ENCODE measurements at places on chromosomes 1 and 21.

DNA sequence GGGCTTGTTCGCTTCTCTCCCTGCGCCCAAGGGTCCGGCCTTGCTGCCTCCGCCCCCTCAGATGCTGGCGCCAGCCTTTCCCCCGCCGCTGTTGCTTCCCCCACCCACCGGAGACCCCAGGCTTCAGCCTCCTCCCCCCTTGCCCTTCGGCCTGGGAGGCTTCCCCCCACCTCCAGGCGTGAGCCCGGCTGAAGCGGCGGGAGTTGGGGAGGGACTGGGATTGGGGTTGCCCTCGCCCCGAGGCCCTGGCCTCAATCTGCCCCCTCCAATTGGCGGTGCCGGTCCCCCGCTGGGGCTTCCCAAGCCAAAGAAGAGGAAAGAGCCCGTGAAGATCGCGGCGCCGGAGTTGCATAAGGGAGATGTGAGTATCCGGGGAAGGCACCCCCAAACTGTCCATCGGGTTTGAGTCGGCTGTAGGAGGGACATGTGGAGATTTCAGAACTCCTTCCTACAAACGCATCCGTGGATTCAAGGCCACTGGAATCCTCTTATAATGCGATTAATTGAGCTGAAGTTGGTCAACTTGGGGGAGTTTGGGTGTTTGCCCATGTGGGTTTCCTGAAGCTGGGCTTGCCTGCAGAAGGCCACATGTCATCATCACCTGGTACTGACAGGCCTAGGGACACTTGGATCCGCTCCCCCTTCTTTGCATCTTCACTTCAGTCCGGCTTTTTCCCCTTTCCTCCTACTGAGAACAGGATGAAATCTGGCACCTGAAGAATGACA is 707 bp downstream of the PRCC start:
- peak; percentile 58 for DNase-seq

DNA sequence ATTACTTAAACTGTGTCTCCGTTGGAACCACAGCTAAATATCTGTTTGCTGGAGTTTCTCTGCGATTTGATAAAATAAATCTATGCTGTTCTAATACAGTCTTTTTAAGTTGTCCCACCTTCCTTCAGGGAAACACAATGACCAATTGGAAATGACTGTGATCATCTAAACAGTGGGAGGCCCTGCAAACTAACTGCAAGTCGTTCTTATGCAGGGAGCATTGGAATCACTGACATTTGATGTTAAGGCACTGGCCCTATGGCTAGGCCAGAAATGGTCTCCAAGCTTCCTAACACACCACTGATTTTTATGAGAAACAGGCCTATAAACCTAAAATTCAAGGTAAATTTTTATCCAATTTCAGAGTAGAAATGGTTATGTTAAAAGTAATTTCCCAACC is 645.2 kb downstream of the LMO4 start:
- no peak for DNase-seq

DNA sequence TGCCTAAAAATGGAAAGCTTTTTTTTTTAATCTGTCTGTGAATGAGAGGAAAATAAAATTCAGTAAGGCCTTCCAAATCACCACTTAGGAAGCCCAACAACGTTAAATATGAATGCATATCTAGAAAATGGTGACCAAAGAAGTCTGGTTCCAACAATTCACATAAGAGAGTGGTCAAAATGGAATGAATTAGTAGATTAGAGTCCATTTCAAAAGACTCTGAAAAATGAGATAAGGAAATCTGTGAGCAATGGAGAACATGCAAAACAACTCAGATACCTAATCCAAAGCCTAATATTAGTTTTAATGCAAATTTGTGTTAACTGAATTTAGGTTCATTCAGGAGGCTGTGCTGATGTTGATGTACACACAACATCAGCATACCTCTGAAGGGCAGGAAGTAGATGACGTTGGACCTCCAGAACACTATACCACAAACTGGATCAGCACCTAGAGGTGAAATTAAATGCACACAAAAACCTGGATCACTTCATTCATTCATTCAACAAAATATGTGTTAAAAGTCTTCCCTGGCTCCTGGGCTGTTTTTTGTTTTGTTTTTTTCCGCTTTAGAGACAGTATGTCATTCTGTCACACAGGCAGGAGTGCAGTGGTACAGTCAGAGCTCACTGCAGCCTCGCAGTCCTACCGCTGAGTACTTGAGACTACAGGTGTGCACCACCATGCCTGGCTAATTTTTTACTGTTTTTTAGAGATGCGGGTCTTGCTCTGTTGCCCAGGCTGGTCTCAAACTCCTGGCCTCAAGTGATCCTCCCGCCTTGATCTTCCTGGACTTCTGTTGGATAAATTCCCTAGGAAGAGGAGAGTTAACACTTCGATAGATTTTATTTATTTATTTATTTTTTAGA is 4.9 kb upstream of the BRWD1 start:
- DNase-seq, result no peak

DNA sequence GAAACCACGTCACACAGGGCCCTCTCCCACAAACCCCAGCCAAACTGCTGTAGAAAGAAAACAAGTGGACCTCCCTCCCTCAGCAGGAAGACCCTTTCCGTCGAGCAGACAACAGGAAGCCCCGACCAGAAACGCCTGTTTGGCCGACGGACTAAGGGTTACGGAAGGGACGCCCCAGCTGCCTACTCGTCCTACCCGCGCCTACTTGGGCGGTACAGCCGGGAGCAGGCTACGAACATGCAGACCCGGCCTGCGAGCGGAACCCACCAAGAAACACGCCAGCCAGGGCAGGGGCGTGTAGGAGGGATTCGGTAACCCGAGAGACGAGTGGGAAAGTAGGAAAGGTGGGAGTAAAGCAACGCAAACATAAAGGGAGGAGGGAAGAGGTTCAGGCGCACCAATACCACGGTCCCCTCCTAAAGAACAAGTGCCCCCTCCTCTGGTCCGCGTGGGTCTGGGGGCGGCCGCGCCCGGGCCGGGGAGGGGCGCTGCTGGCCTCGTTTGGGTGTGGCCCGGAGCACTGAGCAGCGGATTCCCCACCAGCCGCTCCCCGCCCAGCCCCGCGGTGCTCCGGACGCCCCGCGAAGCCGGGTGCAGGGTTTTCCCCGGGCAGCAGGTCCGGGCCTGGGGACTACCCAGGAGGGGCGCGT is 450 bp downstream of the S100A10 start:
- peak; percentile 45 for DNase-seq

GRCh38 chr1:6473974-6474814 is 8.2 kb upstream of the TNFRSF25 start:
- no peak for DNase-seq

DNA sequence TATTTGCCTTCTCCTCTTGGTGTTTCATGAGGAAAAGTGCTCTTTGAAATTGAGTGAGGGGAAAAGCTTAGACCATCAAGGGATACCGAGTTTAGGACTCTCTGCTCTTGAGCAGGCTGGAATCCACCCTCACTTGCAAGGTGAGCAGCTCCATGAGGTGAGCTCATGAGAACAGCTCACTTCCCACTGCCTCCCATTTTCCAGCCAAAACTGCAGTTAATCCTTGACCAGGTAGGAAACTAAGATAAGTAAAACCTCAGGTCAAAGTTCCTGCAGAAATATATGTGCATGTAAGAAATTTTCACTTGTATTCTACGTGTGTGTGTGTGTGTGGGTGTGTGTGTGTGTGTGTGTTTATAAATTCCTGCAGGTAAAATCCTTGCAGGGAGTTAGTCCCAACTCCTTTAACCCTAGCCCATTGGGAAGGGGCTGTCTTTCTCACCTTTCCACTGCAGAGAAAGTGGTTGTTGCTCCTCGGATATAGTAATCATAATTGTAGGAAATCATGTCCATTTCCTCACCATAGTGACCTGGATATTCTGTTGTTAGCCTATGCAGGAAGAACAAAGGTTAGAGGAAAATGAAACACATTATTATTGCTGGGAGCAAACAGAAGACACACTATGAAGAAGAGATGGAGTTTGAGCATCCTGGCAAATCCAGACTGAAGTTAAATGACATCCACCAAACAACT is 28.3 kb downstream of the DPT start:
- no peak for DNase-seq

DNA sequence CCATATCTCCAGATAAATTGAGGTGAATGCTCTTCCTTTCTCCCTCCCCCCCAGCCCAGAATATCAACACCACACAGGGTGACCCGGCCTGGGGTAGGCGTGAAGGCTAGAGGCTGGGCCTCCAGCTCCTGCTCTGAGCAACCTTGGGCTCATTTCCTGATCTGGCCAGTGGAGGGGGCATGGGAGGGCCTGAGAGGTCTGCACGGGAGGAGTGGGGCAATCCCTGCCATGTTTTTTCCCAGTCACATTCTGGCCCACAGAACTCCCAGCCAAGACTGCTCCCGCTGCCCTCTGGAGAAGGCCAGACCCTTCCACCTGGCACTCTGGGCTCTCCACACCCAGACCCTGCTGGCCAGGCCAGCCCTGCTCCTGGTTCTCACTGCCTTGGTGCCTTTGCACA is 3.9 kb downstream of the CLDN19 start:
- DNase-seq, result peak; percentile 13

- DNase-seq, result no peak
Observed at GRCh38 chr1:187110351-187110750, 281.6 kb downstream of the PLA2G4A start.

DNA sequence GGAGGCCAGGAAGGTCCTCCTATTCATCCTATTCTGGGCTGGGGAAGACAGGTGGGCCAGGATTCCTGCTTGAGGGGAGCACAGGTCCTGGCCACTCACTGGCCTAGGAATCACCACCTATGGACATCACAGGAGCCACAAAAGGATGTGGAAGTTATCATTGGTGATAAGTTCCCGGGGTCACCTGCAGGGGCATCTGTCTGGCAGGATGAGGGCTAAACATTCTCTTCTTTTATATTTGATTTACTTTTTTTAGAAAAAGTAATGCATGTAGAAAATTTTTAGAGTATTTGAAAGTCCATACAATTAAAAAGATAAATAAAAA is 33.2 kb upstream of the KIAA0040 start:
- DNase-seq, result no peak

DNA sequence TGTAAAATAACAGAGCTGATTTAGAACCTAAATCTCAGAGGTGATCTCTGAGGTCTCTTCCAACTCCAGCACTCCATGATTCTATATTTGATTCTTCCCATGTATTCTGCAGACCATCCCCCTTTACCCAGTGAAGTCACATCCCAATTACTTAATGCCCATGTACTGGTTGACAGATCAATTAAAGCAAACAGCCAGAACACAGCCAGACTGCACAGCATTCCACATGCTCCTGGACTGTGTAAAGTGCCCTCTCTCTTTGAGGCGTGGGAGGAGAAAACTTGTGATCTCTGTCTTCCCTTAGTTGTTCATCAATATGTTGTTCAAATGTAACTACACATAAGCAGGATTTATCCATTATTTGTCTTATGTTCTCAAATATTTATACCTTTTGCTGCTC is 18.1 kb downstream of the NOS1AP start:
- no peak for DNase-seq

- DNase-seq, result peak; percentile 37
Observed at GRCh38 chr1:64898107-64898861, 68.1 kb downstream of the JAK1 start.

GRCh38 chr1:234782105-234782751 is 172.2 kb upstream of the IRF2BP2 start:
- no peak for DNase-seq

DNA sequence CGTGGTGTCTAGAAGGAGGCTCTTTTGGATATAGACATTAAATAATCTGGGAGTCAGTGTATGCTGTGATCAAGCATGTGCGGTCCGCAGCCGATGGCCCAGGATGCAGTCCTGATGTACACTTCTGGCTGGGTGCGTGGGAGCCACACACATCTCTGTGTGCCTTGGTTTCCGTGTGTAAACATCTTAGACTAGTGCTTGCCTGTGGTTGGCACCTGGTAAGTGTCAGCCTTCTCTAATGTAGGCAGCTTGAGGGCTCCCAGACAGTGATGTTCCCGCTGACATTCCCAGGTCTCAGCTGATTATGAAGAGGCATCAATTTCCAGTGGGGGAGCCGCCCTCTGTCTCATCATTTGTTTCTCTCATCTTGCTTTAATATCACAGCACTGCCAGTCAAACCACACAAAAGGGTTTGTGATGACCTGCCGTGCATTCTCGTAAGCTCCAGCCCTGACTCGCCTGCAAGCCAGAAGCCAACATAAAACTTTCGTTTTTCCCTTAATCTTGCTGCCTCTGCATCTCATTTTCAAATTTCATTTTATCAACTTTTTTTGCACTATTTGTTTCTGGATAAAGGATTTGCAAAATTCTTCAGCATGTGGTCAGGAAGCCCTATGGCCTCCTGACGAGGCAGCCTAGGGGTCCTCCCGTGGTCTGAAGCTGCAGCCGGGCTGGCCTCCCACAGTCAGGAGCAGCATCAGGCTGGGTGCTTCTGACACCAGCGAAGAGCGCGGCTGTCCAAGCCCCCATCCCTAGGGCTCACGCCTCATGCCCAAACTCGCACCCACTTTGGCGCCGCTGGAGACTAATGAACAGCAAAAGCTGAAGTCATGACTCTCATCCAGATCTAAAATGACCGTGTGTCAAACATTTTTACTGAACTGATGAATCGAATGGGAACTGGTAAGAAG is 28.1 kb downstream of the PDE9A start:
- DNase-seq, result no peak

- DNase-seq, result no peak
Observed at GRCh38 chr1:164519426-164519825, 39.6 kb upstream of the PBX1 start.

DNA sequence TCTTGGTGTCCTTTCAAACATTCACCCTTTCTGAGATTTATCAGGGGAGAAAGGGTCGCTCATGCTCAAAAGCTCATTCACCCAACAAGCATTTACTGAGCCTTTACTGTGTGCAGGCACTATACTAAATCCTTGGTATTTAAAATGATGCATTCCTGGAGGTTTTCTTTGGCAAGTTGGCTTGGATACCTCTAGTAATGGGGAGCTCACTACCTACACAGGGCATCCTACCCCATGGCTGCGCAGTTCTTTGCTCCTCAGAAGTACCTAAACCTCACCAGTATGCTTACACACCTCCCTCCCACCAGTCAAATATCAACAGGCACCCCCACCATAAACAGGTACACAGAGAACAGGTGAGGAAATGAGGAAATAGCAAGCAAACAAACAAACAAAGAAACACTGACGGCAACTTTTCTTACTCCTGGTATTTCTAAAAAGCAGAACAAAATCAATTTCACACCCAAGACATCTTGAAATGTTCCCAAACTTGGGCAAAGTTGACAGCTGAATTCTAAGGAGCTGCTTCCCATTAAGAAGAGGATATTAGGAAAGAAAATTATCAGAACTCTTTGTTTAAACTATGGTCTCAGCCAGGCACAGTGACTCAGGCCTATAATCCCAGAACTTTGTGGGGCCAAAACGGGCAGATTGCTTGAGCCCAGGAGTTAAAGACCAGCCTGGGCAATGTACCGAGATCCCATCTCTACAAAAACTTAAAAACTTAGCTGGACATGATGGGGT is 104.8 kb downstream of the PSMG1 start:
- no peak for DNase-seq
